ENCODE measurements at places on chromosomes 5 and 9. TPM values are rescaled to one million over a fixed set of nuclear protein-coding genes. Genes with fewer than 3 reads are reported as not detected.

The IFNA13 gene
- total RNA-seq, result not detected

The PITX1 gene
- 625 TPM for total RNA-seq

The CDH9 gene
- not detected for total RNA-seq

The ESM1 gene
- total RNA-seq, result not detected

The SLC26A2 gene
- 46.3 TPM for total RNA-seq

The CARD19 gene
- 37.8 TPM for total RNA-seq

The BRD3 gene
- 8.4 TPM for total RNA-seq

- no peak overlapping the region for H3K4me3 ChIP-seq
- no peaks in the 10 kb centered on the region for H3K27me3 ChIP-seq
Measured at GRCh38 chr9:123508048-123508447, 152.1 kb downstream of the CRB2 start.

DNA sequence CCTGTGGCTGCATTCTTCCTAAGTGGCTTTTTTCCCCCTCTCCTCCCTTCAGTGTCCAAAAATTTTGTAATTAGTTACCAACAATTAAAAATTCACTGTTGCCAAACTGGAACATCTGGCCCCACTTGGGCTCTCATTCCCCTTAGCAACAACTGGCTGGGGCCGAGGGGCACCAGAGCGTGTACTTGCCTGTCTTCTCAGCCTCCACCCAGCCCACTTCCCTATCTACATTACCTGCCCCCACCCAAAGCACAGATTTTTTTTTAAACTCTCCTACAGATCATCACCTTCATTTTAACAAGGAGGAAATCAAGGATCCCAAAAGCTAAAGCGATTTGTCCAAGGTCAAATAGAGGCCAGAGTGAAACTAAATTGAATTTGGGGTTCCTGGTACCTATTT, 278.8 kb downstream of the EBF1 start:
- H3K27me3 ChIP-seq, result no peaks in the 10 kb centered on the region
- DNase-seq, result no peak
- H3K27ac ChIP-seq, result no peak overlapping the region
- no peak overlapping the region for H3K4me3 ChIP-seq
- H3K4me1 ChIP-seq, result no peaks in the 10 kb centered on the region
- H3K36me3 ChIP-seq, result no peaks in the 10 kb centered on the region

DNA sequence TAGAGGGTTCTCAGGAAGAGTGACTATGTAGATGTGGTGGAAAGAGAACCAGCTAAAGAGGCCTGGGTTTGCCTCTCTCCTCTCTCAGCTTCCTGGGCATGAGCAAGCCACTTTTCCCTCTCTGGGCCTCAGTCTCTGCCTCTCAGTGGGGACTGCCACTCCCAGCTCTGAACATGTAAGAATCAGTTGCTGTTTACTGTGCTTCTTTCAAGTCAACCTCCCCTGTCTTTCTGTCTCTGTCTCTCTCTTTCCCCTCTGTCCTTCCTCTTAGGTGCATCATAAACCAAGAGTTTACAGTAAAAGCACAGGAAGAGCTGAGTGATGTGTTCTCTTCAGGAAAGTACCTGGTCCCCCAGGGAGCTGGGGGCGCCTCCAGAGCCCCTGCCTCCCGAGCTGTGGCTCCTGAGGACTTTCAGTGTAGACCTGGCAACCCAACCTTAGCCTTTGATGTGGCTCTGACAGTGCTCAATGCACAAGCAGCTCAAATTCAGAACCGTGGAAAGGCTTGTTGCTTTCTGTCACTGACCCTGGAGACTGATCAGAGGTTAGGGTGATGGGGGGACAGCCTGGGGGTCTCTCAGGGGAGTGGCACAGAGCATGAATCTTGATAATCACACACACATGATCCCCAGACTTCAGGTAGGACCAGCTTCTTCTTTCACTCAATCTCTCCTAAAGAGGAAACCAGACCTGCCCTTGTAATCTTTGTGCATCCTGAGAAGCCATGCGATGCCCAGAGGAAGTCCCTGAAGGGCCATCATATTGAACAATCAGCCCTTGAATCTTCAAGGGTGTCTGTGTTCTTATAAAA, 59.4 kb upstream of the TNFSF8 start:
- DNase-seq, result no peak
- no peaks in the 10 kb centered on the region for H3K4me1 ChIP-seq
- H3K36me3 ChIP-seq, result no peaks in the 10 kb centered on the region
- H3K27ac ChIP-seq, result no peak overlapping the region
- no peaks in the 10 kb centered on the region for H3K27me3 ChIP-seq

DNA sequence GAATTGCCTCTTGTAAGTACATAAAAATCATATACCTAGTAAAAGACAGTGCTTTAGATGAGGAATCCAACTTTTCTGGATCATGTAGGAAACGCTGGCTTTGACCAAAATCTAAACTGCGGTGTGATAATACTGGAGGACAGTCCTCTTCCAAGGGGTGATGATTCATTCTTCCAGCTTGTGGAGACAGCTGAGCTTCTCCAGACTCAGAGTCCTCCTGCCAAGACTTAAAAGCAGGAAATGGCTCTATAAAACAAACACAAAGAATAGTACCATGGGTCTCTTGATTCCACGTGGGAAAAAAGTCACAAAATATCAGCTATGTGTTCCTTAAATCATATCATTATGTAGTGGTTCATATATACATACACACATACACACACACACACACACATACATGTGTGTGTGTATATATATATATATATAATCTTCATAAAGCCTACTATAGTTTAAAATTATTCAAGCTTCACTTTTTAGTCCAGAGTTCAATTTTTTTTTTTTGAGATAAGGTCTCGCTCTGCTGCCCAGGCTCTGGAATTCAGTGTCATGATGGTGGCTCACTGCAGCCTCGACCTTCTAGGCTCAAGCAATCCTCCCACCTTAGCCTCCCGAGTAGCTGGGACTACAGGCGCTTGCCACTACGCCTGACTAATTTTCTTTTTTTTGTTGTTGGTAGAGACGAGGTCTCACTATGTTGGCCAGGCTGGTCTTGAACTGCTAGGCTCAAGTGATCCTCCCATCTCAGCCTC, 65.0 kb downstream of the PKD2L2 start:
- H3K4me1 ChIP-seq, result no peaks in the 10 kb centered on the region
- no peak overlapping the region for H3K4me3 ChIP-seq
- no peak for DNase-seq
- no peak overlapping the region for H3K27ac ChIP-seq
- H3K36me3 ChIP-seq, result peaks cover 83% of the 10 kb centered on the region

- H3K4me1 ChIP-seq, result peaks cover 20% of the 10 kb centered on the region
- no peak overlapping the region for H3K4me3 ChIP-seq
- H3K36me3 ChIP-seq, result no peaks in the 10 kb centered on the region
- H3K27me3 ChIP-seq, result peaks cover 8% of the 10 kb centered on the region
- DNase-seq, result no peak
- H3K27ac ChIP-seq, result no peak overlapping the region
Measured at GRCh38 chr9:101027236-101027635, 1.3 kb upstream of the PLPPR1 start.

DNA sequence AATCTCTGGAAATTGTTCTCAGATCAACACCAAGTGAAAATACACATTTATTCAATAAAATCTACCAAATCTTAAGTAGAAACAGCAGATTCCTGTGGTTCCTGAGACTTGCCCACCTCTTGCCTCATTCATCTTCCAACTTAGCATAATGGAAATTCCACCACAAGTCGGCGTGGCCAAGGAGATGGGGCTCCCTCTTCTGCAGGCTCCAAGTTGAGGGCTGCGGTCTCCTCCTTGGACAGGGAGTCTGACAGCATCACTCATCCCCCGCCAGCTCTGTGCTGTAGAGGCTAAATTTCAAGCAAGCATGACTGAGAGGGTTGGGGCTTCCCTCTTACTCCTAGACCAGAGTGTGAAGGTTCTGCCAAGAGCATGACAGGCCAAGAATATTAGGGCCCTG, 273.7 kb downstream of the DIRAS2 start:
- H3K27ac ChIP-seq, result no peak overlapping the region
- H3K4me3 ChIP-seq, result no peak overlapping the region
- H3K36me3 ChIP-seq, result no peaks in the 10 kb centered on the region
- H3K27me3 ChIP-seq, result no peaks in the 10 kb centered on the region

DNA sequence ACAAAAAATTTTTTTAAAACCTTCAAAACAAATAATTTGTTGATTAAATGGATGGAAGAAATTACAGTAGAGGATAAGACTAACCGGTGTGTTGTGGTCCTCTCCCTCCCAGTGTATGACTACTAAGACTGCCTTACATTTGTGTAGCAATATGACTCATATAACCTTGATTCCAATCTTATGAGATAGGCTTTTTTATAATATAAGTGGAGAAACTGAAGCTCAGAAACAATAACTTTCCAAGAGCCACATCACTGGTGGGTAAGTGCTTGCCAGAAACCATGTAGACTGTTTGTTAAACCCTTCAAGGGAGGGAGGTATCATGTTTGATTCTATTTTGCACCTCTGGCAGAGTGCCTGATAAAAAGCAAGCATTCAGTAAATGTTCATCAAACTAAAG, 47.5 kb downstream of the NLN start:
- H3K27me3 ChIP-seq, result no peaks in the 10 kb centered on the region
- H3K4me1 ChIP-seq, result no peaks in the 10 kb centered on the region
- no peaks in the 10 kb centered on the region for H3K36me3 ChIP-seq
- no peak overlapping the region for H3K4me3 ChIP-seq

- no peak for DNase-seq
- no peak overlapping the region for H3K27ac ChIP-seq
- no peak overlapping the region for H3K4me3 ChIP-seq
- H3K4me1 ChIP-seq, result peaks cover 7% of the 10 kb centered on the region
- H3K27me3 ChIP-seq, result no peaks in the 10 kb centered on the region
- no peaks in the 10 kb centered on the region for H3K36me3 ChIP-seq
Measured at GRCh38 chr5:67960939-67961338, 254.6 kb upstream of the PIK3R1 start.

DNA sequence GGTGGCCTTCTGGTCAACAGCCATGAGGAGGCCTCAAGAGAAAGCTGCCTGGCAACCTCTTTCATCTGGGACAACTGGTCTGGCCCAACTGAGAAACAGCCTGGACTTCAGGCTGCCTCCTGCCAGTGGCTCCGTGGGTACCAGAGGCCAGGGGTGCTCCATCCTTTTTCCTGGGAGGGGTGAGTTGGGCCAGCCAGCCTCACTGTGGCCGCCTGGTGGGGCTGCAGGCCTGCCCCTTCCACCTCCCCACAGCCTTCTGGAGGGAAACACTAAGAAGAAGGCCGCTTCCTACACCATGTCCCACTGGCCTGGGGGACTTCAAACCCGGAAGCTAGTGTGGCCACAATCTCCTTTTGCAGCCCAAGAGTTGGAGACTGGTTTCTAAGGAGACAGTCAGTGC, 13.8 kb upstream of the NKD2 start:
- DNase-seq, result no peak
- no peaks in the 10 kb centered on the region for H3K36me3 ChIP-seq
- H3K4me1 ChIP-seq, result peaks cover 7% of the 10 kb centered on the region
- no peaks in the 10 kb centered on the region for H3K27me3 ChIP-seq
- H3K27ac ChIP-seq, result peak overlapping the region; percentile 14

DNA sequence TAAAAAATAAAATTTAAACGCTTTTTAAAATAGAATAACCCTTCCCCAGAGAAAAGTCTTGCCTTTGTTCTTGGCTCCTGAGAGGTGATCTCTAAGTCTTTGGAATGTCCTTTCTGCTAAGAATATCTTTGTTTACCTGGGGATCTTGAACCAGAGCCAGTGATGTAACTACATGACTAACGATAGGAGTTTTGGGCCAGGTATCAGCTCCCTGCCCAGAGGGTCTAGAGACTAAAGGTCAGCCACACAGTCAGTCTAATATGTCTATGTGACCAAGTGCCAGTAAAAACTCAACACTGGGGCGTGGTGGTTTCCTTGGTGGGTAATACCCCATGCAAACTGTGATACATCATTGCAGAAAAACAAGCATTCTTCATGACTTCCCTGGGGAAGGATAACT, 1351.9 kb upstream of the C9orf72 start:
- no peak for DNase-seq
- H3K4me1 ChIP-seq, result no peaks in the 10 kb centered on the region
- no peaks in the 10 kb centered on the region for H3K27me3 ChIP-seq
- no peaks in the 10 kb centered on the region for H3K36me3 ChIP-seq
- H3K27ac ChIP-seq, result no peak overlapping the region

DNA sequence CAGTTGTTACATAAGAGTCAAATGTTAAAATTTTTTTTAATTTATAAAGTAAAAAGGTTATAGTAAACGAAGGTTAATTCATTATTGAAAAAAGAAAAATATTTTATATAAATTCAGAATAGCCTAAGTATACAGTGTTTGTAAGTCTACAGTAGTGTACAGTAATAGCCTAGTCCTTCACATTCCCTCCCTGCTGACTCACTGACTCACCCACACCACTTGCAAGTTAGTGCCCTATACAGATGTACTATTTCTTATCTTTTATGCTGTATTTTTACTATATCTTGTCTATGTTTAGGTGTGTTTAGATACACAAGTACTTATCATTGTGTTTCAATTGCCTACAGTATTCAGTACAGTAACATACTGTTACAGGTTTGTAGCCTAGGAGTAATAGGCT, 57.6 kb downstream of the MAMDC2 start:
- no peak for DNase-seq
- H3K4me1 ChIP-seq, result no peaks in the 10 kb centered on the region

- H3K4me3 ChIP-seq, result no peak overlapping the region
- H3K27me3 ChIP-seq, result no peaks in the 10 kb centered on the region
- DNase-seq, result no peak
- no peak overlapping the region for H3K27ac ChIP-seq
- peaks cover 48% of the 10 kb centered on the region for H3K36me3 ChIP-seq
Measured at GRCh38 chr9:135815830-135816650, 91.3 kb downstream of the CAMSAP1 start.

- no peak for DNase-seq
- no peaks in the 10 kb centered on the region for H3K4me1 ChIP-seq
- no peaks in the 10 kb centered on the region for H3K36me3 ChIP-seq
- peak overlapping the region; percentile 34 for H3K27ac ChIP-seq
- H3K4me3 ChIP-seq, result no peak overlapping the region
- no peaks in the 10 kb centered on the region for H3K27me3 ChIP-seq
Measured at GRCh38 chr9:117957267-117957666, 253.1 kb downstream of the TLR4 start.

GRCh38 chr5:54738973-54739367, 221.4 kb downstream of the SNX18 start:
- no peak overlapping the region for H3K27ac ChIP-seq
- DNase-seq, result no peak
- H3K4me1 ChIP-seq, result peaks cover 31% of the 10 kb centered on the region
- no peak overlapping the region for H3K4me3 ChIP-seq
- no peaks in the 10 kb centered on the region for H3K27me3 ChIP-seq

GRCh38 chr5:6818594-6819511, 105.6 kb downstream of the TENT4A start:
- no peaks in the 10 kb centered on the region for H3K4me1 ChIP-seq
- no peak overlapping the region for H3K27ac ChIP-seq
- H3K36me3 ChIP-seq, result no peaks in the 10 kb centered on the region
- no peak for DNase-seq

GRCh38 chr9:18622186-18622836, 148.4 kb downstream of the ADAMTSL1 start:
- no peaks in the 10 kb centered on the region for H3K36me3 ChIP-seq
- H3K27me3 ChIP-seq, result no peaks in the 10 kb centered on the region
- H3K27ac ChIP-seq, result no peak overlapping the region
- no peak for DNase-seq
- H3K4me1 ChIP-seq, result peaks cover 5% of the 10 kb centered on the region

DNA sequence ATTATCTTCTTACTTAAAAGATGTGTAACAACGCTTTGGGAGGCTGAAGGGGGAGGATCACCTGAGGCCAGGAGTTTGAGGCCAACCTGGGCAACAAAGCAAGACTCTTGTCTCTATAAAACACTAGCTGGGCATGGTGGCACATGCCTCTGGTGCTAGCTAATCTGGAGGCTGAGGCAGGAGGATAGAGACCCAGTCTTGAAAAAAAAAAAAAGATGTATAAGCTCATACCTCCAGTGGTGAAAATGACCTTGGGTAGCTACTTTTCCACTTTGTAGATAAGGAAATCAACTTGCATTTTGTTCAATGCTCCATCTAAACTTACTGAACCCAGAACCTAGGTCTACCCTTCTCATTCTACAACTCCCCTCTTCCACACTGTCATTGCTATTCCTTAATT, 16.6 kb downstream of the ARRDC3 start:
- H3K27ac ChIP-seq, result no peak overlapping the region
- no peaks in the 10 kb centered on the region for H3K27me3 ChIP-seq
- no peak overlapping the region for H3K4me3 ChIP-seq
- DNase-seq, result no peak
- peaks cover 3% of the 10 kb centered on the region for H3K36me3 ChIP-seq
